ENCODE measurements at places on chromosomes 13 and 19.

- DNase-seq = no peak
Observed at GRCh38 chr13:84607261-84608013, 725.2 kb upstream of the SLITRK1 start.

DNA sequence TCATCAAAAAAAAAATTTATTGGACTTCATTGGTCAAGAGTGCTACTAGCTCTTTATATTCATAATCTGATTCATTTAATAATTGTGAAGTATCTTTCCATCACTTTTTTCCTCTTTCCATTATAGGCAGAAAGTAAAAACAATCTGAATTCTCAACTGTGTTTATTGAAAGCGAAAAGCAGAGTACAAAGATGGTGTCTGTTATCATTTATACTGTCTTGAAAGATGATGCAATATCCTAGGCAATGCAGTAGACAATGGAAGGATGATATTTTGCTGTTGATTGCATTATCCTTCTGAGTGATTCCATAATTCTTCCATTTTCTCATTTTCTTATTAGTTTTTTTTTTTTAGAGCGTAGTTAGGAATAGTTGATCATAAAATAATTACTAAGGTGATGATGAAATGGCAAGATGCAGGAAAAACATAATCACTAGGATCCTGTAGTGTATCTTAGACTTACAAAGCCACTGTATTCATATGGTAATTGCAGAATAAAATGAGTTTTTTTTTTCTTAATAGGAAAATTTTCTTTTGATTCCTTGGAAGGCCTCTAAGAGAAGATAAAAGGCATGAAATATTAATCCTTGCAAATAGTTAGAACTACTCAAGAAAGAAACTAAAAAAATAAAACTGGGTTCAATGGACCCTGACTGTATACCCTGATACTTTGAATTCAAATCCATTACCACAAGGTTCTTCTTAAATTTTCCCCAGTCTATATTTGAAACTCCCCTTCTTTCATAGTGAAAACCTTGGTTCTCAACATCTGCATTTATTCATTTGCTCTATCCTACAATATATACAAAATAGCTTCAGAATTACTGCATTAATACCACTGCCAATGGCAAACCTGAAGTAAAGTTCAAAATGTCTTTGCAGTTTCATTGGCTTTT lies 11.6 kb downstream of the URI1 start:
- no peak for DNase-seq

DNA sequence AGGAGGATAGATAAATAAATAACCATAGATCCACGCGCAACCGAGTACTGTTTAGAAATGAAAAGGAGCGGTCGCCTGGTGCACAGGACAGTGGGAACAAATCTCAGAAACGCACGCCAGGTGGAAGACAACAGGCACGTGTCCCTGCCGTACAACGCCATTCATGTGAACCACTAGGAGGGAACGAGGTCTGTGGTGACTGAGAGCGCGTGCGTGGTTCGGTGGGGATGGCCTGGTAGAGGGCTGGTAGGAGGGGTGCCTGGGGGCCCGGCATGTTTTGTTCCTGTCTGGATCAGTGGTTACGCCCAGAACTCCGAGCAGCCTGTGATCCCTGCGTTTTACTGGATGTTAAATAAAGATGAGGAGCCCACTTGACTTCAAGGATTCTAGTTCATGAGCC lies 111.9 kb downstream of the KDM4B start:
- DNase-seq = no peak

- DNase-seq = no peak
Observed at GRCh38 chr13:42395086-42395821, 123.3 kb downstream of the AKAP11 start.

- DNase-seq = no peak
Observed at GRCh38 chr19:18002347-18002850, 5.6 kb upstream of the ARRDC2 start.

GRCh38 chr13:58630794-58631193 lies 999.2 kb downstream of the PCDH17 start:
- DNase-seq = no peak

DNA sequence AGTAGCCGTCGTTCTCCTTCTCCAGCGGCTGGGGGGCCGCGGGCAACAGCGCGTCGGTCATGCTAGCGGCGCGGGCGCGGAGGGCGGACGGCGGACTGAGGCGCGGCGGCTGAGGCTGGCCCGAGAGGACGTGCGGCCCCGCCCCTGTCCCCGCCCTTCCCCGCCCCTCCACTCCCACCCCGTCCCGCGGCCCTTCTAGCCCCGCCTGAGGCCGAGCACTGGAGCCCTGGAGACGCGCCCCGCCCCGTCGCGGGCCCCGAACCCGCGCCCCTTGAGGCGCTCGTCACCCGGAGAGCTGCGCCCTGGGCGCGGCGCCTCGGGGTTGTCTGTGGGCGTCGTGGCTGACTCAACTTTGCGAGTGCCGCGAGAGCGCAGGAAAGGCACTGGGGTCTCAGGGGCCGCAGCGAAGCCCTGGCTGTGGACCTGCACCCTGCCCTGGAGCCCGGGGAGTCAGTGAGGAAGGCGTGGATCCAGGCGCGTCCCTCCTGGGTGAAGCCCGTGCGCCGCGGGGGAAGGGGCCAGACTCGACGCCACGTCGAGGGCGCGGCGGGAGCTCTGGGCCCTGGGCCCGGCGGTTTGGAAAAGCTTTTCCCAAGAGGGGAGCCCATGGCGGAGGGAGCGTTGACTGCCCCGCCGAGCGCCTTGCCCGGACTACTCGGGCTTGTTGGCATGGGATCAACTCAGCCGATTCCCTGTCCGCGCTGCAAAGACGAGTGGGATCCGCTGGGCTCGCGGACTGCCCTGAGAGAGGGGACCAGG lies at the start of gene RHPN2:
Gene RHPN2 (minus strand): TSS at position 97 of the 759 bp plus-strand sequence. CDS start 36 bp downstream, at position 61.
- DNase-seq = peak; percentile 35

GRCh38 chr13:99895444-99896368 lies 75.9 kb downstream of the ZIC5 start:
- DNase-seq = peak; percentile 23

- DNase-seq = no peak
Observed at GRCh38 chr13:32863596-32863995, 152.6 kb upstream of the KL start.

GRCh38 chr19:7851623-7852500 lies 21.8 kb downstream of the EVI5L start:
- DNase-seq = no peak

DNA sequence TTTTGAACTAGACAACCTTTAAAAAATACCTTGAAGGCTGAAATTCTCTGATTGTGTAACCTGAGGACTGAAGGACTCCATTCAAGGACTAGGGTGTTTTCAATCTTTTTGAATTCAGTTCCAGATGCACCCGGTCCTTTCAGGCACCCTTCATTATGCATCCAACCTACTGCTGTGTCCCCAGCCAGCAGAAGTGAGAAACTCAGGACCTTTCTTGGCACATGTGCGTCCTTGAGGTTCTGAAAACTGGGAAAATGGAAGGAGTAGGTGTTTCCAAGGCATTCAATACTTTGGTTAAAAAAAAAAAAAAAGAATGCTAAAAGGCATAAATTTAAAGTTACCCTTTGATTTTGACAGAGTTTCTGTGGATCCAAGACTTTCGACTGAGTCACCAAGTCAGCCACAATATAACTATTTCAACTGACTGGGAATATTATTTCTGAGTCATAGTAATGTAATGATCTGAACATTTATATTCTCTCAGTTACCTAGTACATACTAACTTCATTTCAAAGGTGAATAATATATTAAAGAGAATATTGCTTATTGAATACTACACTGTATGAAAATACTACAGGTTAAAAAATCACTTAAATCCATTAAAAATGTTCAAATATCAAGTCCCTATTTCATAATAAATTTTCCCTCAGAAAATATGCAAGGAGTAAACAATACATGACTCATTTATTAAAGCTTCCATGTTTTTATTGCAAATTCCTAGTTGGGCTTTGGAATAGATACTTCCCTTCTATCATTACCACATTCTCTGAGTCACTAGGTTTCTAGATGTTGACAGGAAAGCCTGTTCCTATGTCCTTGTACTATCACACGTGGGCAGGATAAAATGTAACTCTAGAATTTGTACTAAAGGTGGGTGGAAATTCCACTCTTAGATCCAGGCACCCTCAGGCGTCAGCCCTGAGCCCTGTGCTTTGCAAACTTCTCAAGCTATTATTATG lies 2.4 kb upstream of the ITGBL1 start:
- no peak for DNase-seq

DNA sequence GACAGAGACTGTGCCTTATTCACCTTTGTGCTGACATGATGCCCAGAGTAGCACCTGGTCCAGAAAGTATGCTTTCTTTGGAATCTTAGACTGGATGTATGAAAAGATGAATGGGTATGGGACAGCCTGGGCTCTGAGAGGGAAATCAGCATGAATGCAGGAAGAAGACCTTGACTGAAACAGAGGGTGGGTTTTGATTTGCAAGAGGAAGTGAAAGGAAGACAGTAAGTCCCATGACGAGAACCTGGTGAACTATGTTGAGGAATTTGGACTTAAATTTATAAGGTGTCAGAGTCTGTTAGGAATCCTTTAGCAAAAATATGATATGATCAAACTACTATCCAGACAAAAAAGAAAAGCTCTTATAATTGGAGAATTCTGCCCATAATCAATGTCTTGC lies 301.9 kb downstream of the SPRY2 start:
- no peak for DNase-seq

DNA sequence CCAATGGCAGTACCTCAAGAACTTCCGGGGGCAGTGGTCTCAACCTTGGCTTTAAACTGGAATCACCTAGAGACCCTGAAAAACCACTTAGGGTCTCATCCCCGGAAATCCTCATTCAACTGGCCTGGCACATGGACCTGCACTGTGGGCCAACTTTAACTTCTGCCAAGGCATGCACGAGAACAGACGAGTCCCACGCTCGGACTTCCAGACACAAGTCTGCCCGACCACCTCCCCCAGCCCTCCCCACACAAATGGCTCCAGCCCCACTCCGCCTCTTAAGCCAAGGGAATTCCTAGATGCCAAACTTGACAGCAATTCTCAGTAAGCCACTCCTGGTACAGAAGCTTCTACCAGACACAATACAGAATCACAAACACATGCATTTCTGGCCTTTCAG lies 114.0 kb downstream of the STK24 start:
- DNase-seq = no peak

DNA sequence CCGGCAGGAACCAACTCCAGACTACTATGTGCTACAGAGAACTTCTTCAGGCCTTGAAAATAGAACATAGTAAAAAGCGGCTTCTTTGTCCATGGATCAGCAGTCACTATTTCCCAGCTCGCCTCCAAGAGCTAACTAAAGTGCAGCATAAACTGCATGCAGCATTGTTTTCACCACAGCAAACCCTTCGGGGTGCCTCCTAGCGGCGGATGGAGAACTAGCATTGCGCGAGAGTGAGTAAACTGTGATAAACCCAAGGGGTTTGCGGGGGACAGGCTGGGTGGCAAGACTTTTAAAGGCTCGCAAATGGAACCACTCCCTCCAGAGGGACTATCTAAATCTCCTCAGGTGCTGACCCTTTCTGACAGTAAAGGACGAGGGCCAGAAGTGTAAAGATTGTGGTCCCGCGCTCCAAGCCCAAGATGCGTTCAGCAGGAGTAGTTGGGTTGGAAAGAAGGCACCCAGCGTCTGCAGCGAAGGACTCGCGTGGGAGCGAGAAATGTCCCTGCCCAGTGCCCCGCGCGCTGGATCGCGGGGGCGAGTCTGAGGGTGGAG lies 21.5 kb upstream of the SGCG start:
- DNase-seq = no peak

DNA sequence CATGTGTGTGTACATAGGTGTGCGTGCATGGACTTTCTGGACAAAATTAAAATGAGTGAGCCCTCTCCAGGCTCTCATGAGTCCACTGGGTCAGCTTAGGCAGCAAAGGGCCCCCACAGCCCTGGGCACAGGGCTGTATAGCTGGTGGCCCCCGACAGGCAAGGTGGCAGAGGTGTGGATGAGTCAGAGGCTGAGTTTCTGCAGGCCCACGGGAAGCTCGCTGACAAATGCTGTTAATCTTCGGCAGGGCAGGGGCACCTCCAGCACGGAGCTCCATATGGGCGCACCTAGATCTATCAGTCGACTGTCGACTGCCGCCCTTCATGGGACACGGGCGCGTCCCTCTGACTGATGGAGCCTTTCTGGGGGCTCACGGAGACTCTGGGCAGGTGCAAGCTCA lies 181.1 kb downstream of the URI1 start:
- no peak for DNase-seq

GRCh38 chr19:11680689-11681302 lies 58.0 kb downstream of the ZNF823 start:
- no peak for DNase-seq

DNA sequence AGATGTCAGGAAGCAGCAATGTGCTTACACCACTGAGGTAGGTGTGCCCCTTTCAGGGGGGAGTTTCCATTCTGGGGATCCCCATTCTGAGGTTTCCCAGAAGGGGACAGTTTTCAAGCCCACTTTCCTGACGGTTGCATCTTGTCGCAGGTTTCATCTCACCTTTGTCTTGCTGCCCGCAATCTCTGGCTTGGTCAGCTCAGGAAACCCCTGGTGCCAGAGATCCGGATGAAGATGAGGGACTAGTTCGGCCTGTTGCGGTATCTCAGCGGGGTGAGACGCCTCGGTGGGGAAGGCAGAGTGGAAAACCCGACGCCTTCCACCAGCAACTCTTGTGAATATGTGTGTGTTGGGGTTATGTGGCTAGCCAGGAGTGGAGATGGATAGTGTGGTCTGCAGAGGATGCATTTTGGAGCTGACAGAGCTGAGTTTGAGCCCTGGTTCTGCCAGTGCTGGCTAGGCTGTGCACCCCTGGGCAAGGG lies 13.1 kb downstream of the TNFSF9 start:
- DNase-seq = no peak

- peak; percentile 48 for DNase-seq
Observed at GRCh38 chr19:35272122-35272719, 3.5 kb downstream of the USF2 start.

DNA sequence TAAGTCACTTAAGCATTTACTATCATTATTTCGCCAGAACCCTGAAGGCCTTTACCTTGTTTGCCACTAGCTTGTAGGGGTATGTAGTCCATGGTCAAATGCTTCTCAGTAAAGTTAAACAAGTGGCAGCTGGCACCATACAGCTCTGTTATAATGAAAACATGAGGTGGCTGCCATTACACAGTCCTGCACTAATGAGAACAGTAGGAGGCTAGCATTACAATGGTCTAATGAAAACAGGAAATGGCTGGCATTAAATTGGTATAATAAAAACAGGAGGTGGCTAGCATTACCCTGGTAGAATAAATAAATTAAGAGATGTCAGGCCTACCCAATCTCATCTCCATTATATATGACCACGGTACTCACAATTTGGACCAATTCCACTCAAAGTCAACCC lies 107.5 kb downstream of the PCDH17 start:
- DNase-seq = no peak

- no peak for DNase-seq
Observed at GRCh38 chr13:36912369-36912768, 7.7 kb downstream of the SMAD9 start.

DNA sequence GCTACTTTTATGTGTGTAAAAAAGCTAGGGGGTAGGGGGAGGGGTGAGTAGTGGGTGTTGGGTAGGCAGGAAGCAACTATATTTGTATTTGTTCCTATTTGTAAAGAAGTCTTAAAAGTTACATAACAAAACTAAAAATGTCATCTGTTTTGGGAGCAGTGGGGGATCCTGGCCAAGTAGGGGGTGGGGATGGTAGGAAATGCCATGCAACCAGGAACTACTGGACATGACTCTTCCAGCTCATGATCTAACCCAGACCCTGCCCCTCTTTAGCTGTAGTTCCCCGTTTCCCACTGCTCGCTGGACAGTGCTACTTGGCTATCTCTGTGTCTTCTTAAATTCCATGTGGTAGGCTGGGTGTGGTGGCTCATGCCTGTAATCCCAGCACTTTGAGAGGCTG lies 3.2 kb downstream of the GTF3A start:
- DNase-seq = no peak

- DNase-seq = no peak
Observed at GRCh38 chr13:28637714-28638355, 21.1 kb upstream of the POMP start.
